ENCODE measurements at places on chromosomes 13 and 19.

DNA sequence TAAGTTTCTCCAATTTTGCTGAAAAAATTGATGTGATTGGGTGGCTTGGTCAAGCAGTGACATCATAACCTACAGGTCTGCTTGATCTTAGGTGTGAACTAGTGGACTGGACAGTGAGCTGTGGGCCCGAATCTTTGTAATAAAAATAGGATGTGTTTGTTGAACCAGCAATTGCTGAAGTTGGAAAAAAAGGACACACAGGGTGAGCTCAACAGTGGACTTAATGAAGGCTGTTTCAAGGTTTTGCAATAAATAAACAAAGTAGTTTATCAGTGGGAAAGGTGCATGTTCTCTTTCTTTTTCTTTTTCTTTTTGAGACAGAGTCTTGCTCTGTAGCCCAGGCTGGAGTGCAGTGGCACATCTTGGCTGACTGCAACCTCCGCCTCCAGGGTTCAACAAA, 30.3 kb upstream of the ZNF726 start:
- no peak for DNase-seq

- no peak for DNase-seq
Observed at GRCh38 chr13:112961457-112962369, 7.3 kb upstream of the MCF2L start.

GRCh38 chr13:71621174-71622124, 245.6 kb downstream of the DACH1 start:
- no peak for DNase-seq

- no peak for DNase-seq
Observed at GRCh38 chr13:78977311-78977710, 318.4 kb upstream of the OBI1 start.

GRCh38 chr19:29489172-29489951, 36.4 kb upstream of the VSTM2B start:
- no peak for DNase-seq

GRCh38 chr19:17755977-17756670, 4.8 kb downstream of the FCHO1 start:
- no peak for DNase-seq

DNA sequence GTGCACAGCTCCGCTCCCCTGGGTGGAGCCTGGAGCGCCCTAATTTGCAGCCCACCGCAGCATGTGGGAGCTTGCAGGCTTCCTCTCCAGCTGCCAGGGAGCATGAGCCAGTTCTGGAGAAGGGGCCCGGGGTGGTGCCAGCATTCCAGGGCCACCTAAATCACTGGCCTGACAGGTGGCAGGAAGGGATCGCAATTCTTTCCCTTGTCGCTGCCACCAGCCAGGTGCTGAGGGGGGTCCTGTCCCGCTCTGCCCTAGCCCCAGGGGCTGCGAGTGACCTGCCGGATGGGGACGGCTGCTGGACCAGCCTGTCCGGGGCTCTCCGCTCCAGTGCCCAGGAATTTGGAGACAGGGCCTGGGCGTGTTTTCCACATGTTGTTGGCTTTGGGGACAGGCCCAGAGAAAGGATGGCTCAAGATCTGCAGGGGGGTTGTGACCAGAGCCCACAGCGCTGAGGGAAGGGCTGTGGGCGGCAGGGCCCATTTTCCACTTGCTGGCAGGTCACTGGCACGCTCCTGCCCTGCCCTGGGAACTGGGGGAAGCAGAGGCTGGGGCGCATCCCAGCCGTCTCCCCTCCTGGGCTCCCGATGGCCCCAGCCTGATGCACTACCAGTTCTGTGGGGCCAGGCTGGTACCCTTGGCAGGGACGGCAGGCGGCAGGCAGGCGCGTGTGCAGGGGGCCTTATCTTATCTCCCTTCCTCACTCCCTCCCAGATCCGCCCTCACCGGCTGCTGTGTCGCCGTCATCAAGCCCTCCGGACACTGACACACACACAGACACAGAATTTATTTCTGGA, 9.5 kb downstream of the NDUFA11 start:
- no peak for DNase-seq

- no peak for DNase-seq
Observed at GRCh38 chr13:93727211-93728141, 500.9 kb downstream of the GPC6 start.

GRCh38 chr13:114049026-114049425, 75.2 kb upstream of the C13orf46 start:
- DNase-seq: no peak

DNA sequence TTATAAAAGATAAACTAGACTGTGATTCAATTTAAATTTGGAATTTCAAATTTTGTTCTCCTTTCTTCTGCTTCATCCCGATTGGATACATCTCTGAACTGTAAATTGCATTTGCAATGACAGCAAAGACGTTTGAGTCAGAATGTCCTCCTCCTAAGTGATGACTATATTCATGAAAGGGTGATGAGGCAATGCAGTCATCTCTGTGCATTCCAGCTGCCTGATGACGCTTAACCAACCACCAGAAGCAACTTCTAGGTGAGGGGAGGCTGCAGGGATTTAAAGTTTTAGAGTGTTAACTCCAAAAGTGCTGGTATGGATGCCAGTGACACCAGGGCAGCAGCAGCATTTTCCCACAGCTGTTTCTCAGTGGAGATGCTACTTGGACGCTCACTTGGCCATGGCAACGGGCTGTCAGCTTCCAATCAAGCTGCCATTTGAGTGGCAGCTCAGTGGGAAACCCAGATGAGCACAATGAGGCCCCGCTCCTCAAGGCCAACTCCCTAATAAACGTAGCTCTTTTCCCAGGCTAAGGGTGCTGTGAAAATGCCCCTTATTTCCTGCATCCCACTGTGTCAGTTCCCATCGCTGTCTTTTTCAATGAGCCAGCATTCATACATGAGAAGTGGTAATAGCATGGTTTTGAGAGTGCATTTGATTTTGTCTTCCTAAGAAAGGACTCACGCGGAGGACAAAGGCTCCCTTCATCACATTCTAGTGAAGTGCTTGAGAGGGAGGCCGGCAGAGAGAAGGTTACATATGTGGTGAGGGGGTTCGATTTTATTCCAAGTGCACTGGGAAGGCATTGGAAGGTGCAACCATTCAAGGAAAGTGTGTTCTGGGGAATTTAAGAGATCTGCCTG, 45.2 kb upstream of the AMER2 start:
- no peak for DNase-seq

- no peak for DNase-seq
Observed at GRCh38 chr19:13102666-13103580, at the start of gene LYL1. LYL1 (minus strand) TSS chr19:13102858; CDS start chr19:13101171, 1,687 bp downstream.

GRCh38 chr13:44331912-44332851, 41.4 kb upstream of the SERP2 start:
- DNase-seq: no peak

GRCh38 chr19:8161135-8161646, 11.8 kb upstream of the FBN3 start:
- DNase-seq: no peak

DNA sequence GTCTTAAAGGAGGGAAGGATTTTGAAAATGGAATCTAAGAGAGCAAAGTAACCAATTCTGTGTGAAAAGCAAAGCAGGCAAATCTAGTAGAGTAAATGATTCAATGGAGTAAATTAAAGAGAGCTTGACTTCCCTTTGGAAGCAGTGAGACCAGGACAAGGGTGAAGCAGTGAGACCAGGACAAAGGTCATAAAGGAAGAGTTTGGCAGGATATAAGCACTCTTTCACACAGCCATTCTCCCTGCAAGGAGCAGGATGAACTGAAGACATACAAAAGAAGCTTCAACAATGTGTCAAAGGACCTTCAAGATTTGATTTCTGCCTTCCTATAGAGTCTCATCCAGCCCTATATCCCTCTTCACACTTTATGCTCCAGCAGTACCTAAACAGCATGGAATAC, 123.8 kb downstream of the ENOX1 start:
- DNase-seq: no peak

DNA sequence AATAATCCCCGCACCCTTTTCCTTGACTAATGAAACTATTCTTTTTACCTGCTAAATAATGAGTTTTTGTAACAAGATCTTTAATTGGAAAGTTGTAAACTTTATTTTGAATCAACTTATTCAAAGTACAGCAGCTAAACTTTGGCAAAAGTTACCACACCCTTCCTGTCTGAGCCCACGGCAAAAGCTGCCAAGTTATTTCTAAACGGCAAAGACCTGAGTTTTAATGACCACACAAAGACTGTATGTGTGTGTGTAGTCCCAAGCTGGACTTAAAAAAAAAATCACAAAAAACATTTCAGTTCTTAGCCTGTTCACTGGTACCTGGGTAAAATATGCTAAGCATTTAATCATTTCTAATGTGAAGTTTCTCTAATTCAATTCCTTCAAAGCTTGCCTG, 60.7 kb downstream of the ZAR1L start:
- DNase-seq: no peak

GRCh38 chr13:21109168-21109567, 47.8 kb upstream of the LATS2 start:
- no peak for DNase-seq

DNA sequence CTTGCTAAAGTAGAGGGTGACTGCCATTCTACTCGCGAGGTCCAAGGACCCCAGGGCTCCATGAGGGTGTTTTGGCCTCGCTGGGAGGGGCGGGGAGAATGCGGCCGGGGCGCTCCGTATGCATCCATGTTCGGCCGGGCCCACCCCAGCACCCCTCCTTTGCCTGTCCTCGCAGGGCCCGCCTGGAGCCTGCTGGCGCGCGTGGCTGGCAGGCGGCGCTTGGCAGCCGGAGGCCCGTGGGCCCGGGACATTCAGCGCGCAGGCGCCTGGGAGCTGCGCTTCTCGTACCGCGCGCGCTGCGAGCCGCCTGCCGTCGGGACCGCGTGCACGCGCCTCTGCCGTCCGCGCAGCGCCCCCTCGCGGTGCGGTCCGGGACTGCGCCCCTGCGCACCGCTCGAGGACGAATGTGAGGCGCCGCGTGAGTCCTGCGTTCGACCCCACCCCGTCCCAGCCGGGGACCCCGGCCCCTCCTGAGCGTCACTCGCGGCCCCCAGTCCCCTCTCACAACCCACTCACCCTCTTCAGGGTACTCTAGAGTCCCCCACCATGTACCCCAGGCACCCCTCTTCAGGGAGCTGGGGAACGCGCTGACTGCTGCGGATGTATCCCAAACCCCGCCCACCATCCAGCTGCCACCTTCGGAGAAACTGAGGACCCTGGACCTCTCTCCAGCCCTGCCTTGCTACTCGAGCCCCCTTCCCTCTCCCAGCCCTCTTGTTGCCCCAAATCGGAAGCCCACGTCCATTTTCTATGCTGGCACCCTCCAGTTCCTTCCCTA, 4.1 kb downstream of the DLL3 start:
- no peak for DNase-seq

GRCh38 chr19:18153556-18154134, 682 bp downstream of the PIK3R2 start:
- DNase-seq: no peak

DNA sequence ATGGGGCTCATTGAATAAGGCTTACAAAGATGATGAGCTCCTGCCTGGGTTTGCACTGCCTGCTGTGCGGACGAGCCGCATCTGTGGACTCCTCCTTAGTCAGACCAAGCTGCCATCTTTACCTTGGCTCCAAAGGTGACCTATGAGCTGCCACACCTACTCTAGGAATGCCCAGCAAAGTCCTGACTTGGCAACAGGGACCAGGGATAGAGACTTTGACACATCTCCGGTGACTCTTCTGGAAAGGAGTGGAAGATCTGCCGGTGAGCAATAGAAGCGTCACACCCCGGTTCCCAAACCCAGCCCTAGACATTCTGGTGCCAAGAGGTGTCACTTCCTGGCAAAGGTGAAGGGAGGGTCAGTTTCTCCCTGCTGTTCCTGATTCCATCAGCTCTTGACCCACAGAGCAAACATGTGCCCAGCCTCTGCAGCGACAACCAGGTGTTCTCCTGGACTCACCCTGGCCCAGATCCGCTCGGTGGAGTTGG, 50.2 kb upstream of the GTF3A start:
- DNase-seq: no peak

- DNase-seq: no peak
Observed at GRCh38 chr13:88459331-88459730, 788.2 kb downstream of the SLITRK5 start.

DNA sequence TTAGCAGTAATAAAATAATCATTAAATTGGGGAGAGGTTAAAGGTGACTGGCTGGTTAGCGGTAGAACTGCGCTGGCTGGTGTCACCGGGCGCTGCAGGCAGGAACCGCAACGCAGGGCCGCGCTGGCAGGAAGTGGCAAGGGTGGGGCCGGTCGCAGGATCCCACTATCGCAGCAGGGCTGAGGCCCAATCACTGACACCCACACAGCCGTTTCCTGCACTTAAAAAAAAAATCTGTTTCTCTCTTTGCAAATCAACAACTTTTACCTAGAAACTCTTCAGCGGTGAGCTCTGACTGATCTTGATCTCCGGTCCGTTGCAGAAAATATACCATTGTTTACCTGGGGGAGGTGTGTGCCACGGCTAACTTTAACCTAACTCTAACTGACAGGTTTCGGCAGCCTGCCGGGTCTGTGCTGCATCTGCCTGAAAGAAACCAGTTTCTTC, 46.9 kb downstream of the KLF2 start:
- DNase-seq: no peak

GRCh38 chr19:21883516-21883915, 47.5 kb upstream of the ZNF43 start:
- no peak for DNase-seq

- no peak for DNase-seq
Observed at GRCh38 chr13:24741016-24741662, 22.8 kb upstream of the RNF17 start.

DNA sequence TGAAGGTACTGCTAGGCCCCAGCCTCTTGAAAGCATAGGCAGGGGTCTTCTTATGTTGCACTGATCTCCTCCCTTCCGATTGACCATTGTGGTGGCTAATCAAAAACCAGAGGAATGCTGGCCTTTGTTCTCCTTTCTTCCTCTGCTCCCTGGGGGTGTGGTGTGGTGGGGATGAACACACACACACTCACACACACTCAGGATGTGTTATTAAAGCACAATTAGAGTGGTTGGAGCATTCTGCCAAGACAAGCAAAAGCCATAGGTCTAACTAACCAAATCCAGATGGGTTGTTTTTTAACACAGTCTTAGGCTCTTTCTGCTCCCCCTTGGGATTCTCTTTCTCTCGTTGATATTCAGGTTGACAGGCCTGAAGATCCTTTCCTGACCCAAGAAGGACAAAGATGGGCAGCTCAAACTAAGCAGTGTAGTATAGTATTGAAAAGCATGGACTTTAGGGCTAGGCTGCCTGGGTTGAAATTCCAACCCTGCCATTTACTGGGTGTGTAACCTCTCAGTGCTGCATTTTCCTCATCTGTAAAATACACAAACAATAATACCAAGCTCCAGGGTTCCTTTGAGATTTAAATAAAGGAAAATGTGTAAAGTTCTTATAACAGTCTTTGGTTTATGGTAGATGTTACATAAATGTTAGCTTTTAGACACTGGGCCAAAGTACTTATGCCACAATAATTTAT, 25.5 kb upstream of the DGKH start:
- no peak for DNase-seq

DNA sequence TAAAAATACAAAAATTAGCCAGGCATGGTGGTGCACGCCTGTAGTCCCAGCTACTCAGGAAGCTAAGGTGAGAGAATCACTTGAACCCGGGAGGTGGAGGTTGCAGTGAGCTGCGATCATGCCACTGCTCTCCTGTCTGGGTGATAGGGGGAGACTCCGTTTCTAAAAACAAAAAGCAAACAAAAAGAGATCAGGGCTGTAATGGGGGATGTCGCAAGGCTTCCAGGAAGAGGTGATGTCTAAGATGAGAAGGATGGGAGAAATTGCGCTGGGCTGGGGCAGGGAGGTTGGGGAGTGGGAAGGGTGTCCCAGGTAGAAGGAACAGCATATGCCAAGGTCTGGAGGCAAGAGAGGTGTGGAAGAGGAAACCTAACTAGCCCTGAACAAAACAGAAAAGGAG, 36.1 kb downstream of the PTPRS start:
- no peak for DNase-seq

GRCh38 chr13:25827831-25828465, 223.9 kb downstream of the SHISA2 start:
- DNase-seq: no peak

- no peak for DNase-seq
Observed at GRCh38 chr13:25432691-25433090, 60.9 kb downstream of the ATP8A2 start.

Data from GOT3 (cell line).